ENCODE measurements at places on chromosomes 5 and 9.

DNA sequence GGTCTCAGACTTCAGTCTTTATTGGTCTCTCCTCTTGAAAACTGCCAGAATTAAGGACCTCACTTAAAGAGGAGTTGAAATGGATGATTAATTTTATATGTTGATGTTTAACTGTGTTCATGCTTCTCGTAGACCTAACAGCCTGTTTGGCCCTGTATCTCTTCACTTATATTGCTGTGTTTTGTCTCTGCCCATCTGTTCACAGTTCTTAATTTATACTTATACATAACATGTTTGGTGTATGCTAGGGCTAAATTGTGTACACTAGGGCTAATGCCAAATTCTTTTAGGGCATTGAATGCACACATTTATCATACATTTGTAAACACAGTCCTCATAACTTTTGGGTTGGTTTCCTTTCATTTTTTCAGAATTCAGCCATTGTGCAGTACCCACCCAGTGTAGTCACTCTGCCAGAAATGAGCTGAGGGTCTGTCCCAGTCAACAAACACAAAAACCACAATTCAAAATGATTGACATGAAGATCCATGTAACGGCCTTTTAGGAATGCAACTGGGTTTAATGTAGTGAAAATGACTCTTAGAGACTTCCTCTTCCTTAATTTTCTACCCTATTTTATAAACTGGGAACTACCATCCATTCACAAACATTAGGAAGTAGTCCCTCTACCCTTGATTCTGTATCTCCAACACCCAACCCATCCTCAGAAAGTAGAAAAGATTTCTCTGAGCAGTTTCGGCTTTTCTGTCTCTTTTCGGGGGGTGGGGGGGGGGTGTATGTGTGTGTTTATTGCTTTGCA is 668.8 kb upstream of the KLF4 start:
- no peak for DNase-seq

GRCh38 chr5:54785729-54786591 is 199.4 kb downstream of the ESM1 start:
- no peak for DNase-seq

GRCh38 chr5:113064806-113065205 is 88.2 kb downstream of the DCP2 start:
- no peak for DNase-seq

DNA sequence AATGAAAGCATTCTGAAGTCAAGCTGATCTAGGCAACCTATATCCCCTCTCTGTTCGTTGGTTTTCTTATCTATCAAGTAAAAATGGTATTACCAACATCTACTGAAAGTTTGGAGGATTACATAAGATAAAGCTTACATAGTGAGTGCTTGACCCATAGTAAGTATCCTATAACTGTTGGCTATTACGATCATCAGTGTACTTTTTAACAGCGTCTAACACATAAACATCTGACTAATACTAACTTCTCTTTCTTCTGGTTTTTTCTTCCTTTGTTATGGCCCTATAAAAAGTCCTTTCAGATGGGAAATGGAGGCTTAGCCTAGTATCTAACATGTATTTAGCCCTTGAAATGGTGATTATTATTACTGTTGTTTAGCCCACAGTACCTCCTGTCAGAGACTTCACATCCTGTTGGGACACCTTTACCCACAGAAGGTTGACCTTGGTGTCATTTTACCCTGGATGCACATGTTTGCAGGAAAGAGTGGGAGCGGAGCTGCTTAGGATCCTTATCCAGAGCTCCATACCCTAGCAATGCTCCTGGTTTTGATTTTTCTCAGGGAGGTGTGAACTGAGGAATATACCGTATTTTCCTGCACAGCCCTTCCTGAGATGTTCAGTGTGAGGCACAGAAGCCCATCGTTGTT is 6.0 kb downstream of the INSYN2B start:
- DNase-seq: no peak

DNA sequence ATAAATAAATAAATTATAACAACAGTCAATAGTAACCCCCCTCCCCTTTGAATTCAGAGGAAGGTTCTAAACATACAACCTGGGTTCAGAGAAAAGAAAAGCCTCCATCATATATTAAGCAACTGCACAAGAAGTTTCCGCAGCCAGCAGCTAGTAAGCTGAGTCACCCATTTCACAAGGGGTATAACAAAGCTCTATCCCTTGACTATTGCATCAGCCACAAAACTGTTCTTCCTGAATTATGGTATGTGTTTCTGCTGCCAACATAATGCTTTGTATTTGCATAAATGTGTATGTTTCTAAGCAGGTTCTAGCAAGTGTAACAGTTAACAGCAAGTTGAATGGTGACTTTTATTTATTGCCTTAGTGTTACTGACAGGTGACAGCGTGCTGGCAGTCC is 6.8 kb upstream of the CEP120 start:
- DNase-seq: no peak

- DNase-seq: no peak
These were observed 228.5 kb downstream of the CRB2 start for GRCh38 chr9:123584202-123585176.

DNA sequence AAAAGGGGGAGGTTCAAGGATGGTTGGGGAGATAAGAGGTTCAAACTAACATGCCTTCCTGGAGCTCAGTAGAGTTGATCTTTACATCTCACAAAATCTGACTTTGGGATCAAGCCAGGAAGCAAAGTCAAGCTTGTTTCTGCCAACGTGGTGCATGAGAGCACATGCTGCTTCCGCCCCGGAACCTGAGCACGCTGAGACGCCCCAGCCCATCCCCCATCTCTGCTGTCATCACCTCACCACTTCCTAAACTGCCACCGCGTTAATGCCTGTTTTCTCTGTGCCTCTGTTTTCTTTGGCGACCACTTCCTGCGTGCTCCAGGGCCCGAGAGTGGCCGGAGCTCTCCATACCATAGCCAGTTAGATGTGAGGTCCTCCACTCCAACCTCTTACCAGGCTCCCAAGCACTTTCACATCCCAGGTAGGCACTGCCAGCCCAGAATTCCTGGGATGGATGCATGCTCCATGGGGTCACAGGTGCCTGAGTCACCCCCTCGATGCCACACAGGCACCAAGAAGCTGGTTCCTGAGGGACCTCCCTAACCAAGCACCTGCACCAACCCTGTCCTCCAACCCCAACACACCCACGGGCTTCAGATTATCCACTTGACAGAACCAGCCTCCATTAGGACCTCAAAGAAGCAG is 31.2 kb upstream of the AFAP1L1 start:
- DNase-seq: no peak

DNA sequence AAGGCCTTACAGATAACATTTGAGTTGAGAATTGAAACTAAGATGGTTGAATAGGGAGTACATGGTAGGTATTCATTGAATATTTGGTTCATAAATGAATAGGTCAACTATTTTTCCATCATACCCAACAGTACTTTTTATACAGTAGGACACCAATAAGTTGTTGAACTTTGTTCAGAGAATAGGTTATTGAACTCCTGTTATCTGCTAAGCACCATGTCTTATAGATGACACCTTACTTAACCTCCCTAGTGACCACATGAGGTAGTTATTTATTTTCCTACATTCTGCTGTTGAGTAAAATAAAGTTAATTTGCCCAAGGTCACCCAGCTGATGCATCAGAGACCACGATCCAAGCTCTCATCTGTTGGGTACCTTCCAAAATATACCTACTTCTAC is 49.6 kb upstream of the ATP10B start:
- DNase-seq: no peak

GRCh38 chr9:129619787-129620668 is 873 bp downstream of the C9orf50 start:
- no peak for DNase-seq

DNA sequence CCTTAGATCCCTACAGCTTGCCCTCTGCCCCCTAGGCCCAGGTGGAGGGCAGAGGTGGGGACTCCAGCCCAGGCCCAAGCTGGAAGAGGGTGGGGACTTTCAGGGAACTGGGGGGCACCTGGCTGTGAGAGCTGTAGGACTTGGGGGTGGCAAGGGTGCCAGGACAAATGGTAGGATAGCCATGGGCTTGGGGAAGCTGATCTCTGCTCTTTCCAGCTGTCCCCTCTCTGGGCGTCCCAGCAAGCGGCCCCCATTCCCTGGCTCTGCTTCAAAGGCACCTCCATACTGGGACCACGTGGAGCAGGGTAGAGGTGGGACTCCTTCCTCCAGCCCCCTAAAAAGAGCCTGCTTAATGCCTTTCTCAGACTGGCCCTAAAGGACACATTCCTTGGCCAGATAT is 385 bp downstream of the LTC4S start:
- no peak for DNase-seq

DNA sequence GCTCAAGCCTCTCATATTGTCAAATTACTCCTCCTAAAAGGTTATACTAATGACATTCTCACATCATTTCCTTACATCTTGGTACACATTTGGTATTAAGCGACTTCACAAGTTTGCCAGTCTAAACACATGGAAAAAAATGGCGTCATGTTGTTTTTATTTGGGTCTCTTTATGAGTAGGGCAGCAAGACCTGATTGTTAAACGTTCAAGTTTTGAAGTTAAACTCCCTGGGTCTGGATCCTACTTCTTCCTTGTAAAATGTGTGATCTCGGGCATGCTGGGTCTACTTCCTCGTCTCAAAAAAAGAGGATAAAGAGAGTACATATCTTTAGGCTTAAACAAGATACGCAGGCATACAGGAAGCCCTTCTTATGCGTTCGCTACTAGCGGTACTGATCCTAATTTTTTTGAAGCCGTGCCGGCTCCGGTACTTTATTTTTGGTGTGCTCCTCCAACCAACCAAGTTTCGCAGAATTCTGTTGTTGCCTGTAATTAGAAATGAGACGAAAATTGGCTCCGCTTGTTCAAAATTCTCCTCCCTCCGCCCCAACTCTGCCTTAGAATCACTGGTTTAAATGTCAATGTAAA is 596 bp upstream of the CDC37L1 start:
- DNase-seq: no peak

DNA sequence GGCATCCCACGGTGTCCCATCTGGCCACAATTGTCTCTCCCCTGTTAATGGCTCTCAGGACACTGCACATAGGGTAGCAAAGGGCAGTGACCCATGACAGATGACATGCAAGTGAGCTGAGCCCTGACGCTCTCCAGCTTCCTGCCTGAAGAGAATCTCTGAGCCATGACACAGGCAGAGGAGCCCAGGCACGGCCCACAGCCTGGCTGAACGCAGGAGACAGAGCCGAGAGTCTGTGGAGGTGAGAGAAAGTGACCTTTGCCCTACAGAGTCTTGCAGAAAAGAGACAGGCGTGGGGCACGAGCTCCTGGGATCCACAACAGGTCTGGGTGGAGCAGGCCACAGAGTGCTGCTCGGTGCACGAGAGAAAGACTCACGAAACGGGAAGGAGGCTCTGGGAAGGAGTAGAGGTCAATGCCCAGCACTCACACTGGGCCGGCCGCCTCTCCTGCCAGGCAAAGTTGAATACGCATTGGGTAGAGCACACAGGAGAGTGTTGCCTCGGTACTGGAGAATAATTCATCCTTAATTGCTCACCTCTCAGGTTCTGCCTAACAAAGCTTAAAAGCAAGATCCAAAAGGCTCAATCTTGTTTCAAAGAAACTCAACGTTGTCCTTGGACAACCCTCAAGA is 90.3 kb downstream of the MRPL36 start:
- no peak for DNase-seq

- DNase-seq: no peak
These were observed 31.2 kb upstream of the OTP start for GRCh38 chr5:77669677-77670076.

- no peak for DNase-seq
These were observed 10.4 kb upstream of the WNK2 start for GRCh38 chr9:93173365-93174051.

DNA sequence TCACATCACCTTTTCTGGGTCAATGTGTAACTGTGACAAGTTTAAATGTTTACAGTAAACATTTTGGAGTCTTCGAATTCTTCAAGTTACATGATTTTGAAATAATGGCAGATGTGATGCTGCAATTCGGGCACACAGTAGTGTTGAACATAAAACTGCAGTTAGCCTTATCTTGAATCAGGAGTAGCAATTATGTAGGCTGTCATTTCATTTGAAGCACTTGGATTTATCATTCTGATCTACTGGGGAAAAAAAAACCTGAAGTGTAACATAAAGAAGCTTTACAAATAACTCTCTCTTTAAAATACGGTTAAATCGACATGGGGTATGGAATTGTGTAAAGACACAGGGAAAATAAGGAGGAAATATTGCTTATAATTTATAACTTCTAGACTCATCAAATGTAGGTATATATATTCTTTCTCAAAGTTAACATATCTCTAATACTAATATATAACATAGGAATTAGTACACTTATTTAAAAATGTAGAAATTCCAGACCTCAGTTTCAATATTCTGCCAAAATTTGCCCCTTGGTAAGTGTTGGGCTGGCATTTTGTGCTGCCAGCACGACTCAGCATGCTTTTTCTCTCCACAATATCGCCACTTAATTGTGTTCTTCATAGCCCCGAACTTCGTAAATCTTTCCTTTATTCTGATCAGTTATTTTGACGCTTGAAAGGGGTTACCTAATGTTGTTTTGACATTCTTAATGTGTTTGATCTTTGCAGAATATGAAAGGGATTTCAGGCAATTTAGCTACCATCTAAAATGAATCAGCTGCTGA is 226.7 kb downstream of the PRR16 start:
- DNase-seq: no peak

- DNase-seq: no peak
These were observed 2.2 kb upstream of the SPTAN1 start for GRCh38 chr9:128550226-128550625.

- no peak for DNase-seq
These were observed 98.0 kb upstream of the MAP1B start for GRCh38 chr5:72009280-72009679.

GRCh38 chr9:100426189-100426529 is 784 bp upstream of the MSANTD3 start:
- no peak for DNase-seq

GRCh38 chr5:14745188-14745563 is 80.7 kb downstream of the OTULIN start:
- no peak for DNase-seq

DNA sequence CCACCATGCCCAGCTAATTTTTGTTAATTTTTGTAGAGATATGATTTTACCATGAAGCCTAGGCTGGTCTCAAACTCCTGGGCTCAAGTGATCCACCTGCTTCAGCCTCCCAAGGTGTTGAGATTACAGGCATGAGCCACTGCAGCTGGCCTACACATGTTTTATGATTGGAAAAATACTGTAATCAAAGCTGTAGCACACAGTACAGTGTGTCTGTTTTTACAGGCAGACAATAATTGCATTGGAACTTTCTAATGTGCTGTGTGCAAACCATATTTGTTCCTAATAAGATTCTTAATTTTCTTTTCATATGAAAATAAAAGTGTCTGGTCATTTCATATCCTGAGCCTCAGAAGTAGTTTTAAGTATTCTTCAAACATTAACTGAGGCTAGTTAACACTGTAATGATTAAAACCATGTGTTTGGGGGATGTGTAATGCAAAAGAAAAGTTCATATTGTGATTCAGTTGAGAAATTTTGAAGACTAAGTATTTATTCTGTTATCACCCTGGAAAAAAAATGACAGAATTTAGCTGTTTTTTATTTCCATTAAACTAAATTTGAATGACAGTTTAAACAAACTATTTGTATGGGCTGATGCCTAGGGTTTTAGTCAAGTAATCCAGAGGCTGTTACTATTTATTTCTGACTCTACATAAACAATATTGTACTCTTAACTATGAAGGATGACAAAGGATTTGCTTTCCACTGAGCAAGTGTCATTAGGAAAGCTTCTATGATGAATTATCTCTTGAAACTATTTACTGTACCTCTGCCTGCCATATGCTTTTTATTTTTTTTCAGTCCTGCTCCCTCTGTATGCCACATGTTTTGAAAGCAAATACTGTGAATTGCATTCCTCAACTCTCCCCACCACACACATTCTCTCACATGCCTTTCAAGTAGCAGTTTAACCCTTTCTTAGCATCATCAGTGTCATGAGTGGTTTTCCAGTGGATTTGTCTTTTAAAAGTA is 111.5 kb downstream of the MTREX start:
- no peak for DNase-seq

- no peak for DNase-seq
These were observed 255.6 kb downstream of the NR3C1 start for GRCh38 chr5:143147902-143148301.
